ENCODE measurements at places on chromosomes 11 and 22.

DNA sequence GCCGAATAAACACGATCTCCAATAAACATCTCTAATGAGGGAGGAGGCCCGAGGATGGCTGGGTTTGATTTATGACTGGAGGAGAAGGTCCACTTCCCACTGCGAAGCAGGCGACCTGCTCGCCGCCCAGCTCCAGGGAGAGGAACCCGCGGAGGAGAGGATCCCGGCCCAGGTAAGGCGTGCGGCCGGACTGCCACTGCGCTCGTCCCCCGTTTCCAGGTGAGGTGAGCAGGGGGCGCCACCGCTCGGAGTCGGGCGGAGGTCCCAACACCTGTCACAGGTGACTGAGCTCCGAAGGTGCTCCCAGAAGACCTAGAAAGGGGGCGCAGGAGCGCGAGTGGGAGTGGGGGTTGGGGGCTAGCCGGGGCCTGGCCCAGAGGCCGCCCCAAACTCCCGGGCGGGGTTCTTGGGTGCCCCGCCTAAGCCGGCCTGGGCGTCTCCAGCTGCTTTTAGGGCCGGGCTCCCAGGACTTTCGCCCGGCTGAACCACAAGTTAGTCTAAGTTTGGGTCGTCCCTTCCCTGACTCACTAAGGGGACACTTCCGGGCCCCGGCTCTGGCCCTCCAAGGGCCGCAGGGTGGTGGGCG, 5.4 kb upstream of the PAX6 start:
- DNase-seq: no peak

DNA sequence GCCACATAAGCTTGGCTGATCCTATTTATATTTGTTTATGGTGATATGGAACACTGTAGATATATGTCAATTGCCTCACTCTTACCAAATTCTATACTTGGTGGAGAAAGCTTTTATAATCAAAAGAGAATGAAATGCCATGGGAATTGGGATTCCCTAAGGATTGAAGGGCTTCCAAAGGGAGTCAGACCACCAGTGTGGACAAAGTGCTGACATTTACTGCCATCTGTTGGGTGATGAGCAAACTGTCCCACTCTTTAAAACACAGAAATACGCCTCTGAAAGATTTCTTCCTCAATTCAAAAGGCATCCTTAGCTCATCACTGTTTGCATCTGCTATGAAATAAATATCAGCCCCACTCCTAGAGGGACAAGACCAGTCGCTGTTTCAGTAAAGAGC, 7.1 kb downstream of the SLC1A2 start:
- no peak for DNase-seq

- DNase-seq: no peak
These were observed 967 bp upstream of the ARVCF start for GRCh38 chr22:20017622-20017958.

DNA sequence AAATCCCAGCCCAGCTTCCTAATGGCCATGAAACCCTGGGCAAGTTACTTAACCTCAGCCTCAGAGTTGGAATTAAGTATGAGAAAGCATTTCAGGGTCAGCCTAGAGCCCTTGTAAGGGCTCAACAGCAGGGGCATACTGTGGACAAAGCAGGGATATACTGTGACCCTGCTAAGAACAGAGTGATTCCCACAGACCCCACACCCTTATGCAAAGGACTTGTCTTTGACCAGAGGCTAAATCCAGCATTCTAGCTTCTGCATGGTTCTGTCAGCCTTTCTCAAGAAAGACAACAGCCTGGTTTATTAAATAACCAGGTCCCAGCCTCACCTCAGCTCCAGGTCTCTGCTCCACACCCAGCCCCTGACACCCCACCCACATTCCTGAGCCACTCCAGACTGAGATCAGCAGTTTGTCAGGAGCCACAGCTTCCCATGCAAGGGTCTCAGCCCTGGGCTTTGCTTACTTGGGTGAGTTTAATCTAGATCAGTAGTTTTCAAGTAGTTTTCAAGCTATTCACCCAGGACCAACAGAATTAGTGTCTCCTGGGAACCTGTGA, 69.2 kb downstream of the GALNT18 start:
- no peak for DNase-seq

DNA sequence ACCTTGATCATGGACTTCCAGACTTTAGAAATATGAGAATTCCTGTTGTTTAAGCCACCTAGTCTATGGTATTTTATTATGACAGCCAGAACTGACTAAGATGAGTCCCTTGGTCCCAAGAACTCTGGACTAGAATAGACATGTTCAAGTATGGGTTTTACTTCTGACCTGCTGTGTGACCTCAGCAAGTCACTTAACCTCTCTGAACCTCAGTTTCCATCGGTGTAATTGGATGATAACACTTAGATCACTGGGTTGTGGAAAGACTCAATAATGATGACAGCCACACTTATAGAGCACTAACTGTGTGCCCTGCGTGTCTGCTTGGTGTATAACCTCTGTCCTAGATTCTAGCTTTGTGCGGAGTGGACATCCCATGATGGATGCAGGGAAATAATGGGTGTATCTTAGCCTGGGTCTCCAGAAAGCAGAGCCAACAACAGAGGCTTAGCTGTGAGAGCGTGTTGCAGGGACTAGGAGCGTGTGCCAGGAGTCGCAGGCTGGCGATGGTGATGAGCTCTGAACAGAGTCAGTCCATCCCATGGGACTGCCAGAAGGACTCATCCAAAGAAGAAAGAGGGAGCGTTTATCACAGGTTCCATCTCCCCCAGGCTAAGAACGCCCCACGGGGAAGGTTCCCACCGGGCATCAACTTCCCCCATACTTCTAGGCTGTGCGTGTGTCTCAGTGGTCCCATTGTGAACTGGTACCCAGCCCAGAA, 93.2 kb upstream of the TP53I11 start:
- DNase-seq: no peak

GRCh38 chr11:116360221-116360941, 412.4 kb downstream of the BUD13 start:
- no peak for DNase-seq

DNA sequence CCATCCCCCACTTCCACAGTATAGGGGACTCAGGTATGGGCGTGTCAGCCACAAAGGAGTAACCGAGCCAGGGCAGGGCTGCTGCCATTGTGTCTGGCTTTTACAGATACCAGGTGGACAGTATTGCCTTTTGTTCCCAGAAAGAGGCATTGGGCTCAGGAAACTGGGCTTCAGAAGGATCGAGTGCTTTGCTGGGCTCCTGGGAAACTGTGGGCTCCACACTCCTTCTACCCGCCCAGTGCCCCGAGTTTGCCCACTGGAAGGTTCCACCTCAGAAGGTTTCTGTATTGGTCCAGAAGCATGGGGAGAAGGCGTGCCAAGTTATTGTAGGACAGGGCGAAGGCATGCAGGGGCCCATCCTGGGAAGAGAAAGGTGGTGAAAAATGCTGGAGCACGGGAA, 894.4 kb downstream of the TBC1D22A start:
- DNase-seq: no peak

GRCh38 chr11:11621573-11622339, at the start of gene GALNT18:
Gene GALNT18 (minus strand): TSS chr11:11622005.
- peak; percentile 39 for DNase-seq

DNA sequence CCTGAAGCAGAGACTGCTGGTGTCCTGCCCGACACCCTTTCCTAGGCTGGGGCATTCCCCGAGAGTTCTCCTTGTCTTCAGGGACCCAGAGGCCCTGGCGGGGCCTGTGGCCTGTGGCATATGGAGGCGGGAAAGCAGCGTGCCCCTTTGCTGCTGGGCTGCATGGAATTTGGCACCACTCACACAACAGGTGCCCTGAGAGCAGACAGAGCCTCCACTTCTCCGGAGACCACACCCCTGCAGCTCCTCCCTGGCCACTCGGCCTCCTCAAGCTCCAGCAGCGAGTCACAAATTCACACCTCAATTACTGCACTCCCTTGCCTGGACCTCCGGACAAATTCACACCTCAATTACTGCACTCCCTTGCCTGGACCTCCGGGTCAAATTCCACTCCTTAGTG, 1375.2 kb downstream of the TBC1D22A start:
- no peak for DNase-seq

GRCh38 chr11:468493-468892, 18.4 kb downstream of the PTDSS2 start:
- no peak for DNase-seq

- peak; percentile 13 for DNase-seq
These were observed 141.2 kb upstream of the TIMP3 start for GRCh38 chr22:32660292-32660691.

DNA sequence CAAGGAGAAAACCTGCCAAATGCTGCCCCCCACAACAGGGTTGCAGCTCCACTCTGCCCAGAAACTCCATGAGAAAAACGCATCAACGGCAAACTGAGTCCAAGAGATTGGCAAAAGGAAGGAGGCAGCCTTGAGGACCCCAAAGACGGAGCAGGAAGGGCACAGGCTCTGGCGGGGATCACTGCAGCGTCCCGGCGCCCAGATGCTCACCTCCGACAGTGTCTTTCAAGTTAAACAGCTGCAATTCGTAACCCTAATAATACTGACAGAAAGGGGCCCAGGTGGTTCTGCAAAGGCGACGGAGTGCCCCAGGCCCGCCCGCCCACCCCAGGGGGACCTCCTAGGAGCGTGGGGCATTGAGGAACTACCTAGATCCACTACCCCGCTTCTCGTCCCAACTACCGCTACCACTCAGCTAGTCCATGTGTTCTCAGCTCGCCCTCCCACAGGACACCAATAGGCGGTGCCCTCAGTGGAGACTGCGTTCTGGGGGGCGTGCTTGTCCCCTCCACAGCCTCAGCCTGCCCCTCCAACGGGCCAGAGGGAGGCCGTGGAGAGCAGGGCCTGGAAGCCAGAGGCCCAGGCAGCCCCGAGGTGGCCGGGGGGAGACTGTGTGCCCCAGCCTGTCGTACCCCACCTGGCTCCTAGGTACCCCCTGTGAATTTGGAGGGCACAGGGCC, 127.4 kb downstream of the PHF21B start:
- no peak for DNase-seq

DNA sequence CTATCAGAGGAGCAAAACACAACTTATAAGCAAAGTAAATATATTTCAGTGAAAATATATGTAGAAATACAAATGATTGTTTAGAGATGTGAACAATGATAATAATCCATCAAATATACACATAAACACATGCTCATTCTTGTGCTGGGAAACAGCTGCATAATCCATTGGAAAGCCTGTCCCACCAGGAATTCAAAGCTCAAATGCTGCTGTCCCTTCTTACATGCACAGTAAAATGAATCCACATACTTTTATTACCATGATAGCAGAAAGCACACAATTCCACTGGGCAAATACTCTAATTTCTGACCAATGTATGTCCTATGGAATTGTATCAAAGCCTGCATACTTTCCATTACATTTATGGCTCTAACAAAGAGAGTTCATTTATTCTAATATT, 44.5 kb downstream of the SOX6 start:
- DNase-seq: no peak

- no peak for DNase-seq
These were observed 597 bp upstream of the PLXNB2 start for GRCh38 chr22:50307890-50308596.

GRCh38 chr11:69131121-69131566, 24.6 kb upstream of the SMIM38 start:
- DNase-seq: no peak

- DNase-seq: no peak
These were observed 78.3 kb upstream of the LMO1 start for GRCh38 chr11:8341996-8342395.

- DNase-seq: no peak
These were observed 27.2 kb upstream of the ADORA2A start for GRCh38 chr22:24400034-24400725.

DNA sequence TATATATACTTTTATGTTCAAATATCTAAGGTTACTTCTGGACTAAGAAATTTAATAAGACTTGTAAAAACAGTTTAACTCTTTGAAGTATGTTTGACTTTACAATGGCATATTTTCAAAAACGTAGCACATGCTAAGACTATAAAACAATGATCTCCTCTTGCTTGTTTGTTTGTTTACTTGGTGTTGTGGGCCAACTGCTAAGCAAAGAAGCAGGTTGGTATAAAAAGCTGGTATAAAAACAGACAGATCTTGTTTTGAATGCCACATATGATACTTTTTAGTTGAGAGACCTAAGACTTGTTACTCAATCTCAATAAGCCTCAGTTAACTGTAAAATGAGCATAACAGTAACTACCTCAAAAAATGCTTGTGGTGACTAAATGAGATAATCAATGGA, 1206.3 kb downstream of the LRRC4C start:
- DNase-seq: no peak

DNA sequence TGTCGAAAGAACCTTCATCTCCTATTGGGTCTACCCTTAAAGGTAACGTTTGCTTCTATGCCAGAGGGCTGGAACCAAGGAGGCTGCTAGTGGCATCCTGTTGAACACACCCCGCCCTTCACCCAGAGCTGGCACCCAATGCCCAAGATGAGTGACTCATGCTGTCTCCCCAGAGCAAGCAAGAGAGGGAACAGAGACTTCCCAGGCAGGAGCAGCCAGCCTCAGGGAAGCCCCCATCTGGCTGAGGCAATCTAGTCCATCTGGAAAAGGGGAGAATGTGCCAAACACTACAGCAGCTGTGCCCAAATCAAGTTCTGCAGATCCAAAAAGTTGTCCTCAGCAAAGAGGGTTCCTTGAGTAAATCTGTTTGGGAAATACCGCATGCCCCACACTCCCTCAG, 91.9 kb upstream of the TP53I11 start:
- DNase-seq: no peak
